ENCODE measurements at places on chromosomes 3 and 15. TPM values are rescaled to one million over a fixed set of nuclear protein-coding genes. Genes with fewer than 3 reads are reported as not detected.

The CHDH gene
- 0.96 TPM for polyA plus RNA-seq

The AADACL2 gene
- polyA plus RNA-seq: 3.8 TPM

The GRIP2 gene
- 9.5 TPM for polyA plus RNA-seq

The DENND6A gene
- polyA plus RNA-seq: 17.1 TPM

The IL17RE gene
- polyA plus RNA-seq: 7.5 TPM

The NXPE3 gene
- polyA plus RNA-seq: 21.9 TPM

The KIF23 gene
- polyA plus RNA-seq: 29.4 TPM

The PP2D1 gene
- 0.94 TPM for polyA plus RNA-seq

The ATP2B2 gene
- 5.4 TPM for polyA plus RNA-seq

The AGBL1 gene
- 9.6 TPM for polyA plus RNA-seq

The ST8SIA2 gene
- 9.5 TPM for polyA plus RNA-seq

The MESP2 gene
- 0.33 TPM for polyA plus RNA-seq

The ZNF774 gene
- polyA plus RNA-seq: 1.8 TPM

The IMPG2 gene
- polyA plus RNA-seq: 1.7 TPM

The LYSMD2 gene
- 9.9 TPM for polyA plus RNA-seq

The IQCB1 gene
- 23.0 TPM for polyA plus RNA-seq

The GOLGA8K gene
- 2.7 TPM for polyA plus RNA-seq

The ASB14 gene
- 0.45 TPM for polyA plus RNA-seq

The CFAP100 gene
- 0.35 TPM for polyA plus RNA-seq

The MUC13 gene
- not detected for polyA plus RNA-seq

The CEP19 gene
- polyA plus RNA-seq: 1.9 TPM

The NMNAT3 gene
- polyA plus RNA-seq: 4.7 TPM

The PLSCR2 gene
- not detected for polyA plus RNA-seq

The MASP1 gene
- 9.2 TPM for polyA plus RNA-seq

The IQGAP1 gene
- polyA plus RNA-seq: 68.5 TPM

The LMAN1L gene
- polyA plus RNA-seq: not detected
